Activated CD8-positive, alpha-beta T cell treated with anti-CD3 and anti-CD28 coated beads, Interleukin-2, amount 10 ng/mL, durations not matched to agents 7 days and 5 days (primary cell): ENCODE measurements at places on chromosomes 6 and 20. TPM values are rescaled to one million over a fixed set of nuclear protein-coding genes. Genes with fewer than 3 reads are reported as not detected.

Gene MARCKS
- total RNA-seq = 0.05 TPM

Gene MLIP
- total RNA-seq = not detected

Gene PPP1R14C
- total RNA-seq = not detected

Gene MROH8
- 2.8 TPM for total RNA-seq

Gene ECT2L
- not detected for total RNA-seq

Gene HSPA1L
- total RNA-seq = 3.1 TPM

DNA sequence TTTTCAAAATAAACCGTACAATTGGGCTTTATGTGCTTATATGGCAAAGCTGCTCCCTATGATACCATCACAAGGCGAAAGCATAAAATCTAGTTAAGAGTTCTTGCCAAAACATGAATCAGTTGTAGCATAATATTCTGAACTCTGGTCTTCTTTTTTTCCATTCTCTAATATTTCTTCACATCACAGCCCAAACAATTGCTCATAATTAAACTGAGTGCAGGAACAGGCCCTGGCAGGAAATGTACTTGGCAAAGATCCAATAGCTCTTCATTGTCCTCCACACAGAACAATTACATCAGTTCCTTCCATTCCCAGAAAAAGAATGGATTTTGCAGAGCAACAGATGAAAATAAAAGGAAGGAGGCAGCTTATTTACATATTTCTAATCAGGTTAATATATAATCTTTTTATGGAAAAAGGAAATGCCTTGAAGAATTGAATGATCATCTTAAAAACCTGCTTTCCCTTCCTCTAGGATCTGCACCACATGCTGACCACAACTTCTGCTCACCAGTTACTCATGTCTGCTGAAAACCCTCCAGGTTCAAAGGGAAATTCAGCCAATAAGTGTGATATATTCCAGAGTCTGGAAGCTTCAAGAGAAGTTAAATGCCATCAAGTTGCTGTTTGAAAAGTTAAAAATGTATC, 123.3 kb upstream of the COL21A1 start:
- no peak for DNase-seq

DNA sequence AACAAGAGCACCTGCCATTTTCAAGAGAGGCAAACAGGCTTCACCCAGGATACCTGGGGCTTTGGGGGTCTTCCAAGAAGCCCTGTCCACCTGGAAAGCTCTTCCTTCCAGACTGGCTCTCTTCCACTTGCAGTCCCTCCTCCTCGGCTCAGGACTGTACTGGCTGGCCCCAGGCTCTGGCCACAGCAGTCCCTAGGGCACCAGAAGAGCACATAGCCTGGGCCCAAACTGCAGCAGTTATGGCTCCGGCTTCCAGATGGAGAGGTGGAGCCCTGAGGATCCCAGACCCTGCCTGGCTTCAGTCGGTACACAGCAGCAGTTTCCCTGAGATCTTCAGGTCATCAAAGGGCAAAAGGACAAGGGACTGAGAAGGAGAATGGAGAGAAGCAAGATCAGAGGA, 1.6 kb upstream of the SLC35B2 start:
- no peak for DNase-seq

DNA sequence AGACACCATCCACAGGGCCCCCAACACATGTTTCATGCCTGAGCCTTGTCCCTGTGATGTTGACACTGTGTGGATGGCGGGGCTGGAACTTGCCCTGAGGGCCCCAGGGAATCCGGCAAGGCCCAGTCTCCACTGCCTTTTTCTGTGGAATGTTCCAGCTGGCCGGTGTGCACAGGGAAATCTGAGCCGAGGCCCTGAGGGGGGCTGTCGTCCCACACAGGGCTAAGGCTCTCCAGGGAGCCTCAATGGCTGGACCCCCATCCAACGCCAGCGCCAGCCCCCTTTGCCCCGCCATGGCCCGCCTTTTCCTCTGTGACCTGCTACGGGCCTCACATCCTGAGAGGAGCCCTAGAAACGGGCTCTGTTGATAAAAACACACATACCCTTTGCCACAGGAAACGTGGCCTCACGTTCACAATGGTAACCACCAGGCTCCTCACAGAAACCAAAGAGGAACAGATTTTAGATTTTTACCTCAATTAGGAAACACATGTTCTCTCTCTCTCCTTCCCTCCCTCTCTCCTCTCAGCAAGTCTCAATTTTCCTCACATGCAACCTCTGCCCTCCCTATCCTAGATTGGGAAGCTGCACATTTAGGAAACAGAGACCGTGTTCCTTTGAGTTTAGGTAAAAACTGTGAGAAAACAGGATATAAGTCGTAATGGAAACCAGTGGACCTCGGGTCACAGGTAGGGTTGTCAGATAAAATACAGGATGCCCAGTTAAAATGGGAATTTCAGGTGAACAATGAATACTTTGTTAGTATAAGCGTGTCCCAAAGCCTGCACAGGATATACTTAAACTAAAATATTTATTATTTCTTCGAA, 13.7 kb upstream of the ZNF831 start:
- DNase-seq = peak; percentile 91

DNA sequence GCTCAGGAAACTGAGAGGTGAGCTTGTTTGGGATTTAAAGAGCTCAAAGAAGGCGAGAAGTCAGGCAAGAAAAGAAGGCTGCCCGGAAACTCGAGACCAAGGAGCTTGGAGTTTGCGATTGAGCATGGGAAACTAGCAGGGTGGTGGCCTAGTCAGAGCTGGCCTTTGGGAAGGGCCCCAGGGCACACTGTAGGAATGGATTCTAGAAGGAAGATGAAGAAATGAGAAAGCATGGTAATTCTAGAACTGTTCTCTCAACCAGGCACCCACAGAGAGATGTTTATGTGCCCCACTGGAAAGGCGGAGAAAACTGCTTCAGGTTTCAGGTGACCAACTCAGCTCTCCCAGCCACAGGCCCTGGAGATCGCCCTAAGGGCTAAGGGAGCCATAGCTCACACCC, 126.2 kb downstream of the FOXO3 start:
- no peak for DNase-seq

DNA sequence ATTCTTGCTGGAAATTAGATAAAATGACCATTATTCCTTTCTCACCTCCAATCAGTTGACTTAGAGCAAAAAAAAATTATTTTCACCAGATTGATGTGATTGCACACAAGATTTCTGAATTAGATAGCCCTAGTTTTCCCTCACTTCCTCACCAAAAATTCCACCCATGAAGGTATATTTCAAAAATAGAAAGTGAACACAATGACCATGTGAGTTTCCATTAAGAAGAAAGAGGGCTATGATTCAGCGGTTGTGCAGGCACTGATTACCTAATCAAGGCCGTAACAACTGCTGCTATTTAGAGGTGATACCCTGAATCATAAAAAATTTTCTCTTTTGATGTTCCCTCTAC, 19.5 kb upstream of the RALGAPA2 start:
- no peak for DNase-seq

DNA sequence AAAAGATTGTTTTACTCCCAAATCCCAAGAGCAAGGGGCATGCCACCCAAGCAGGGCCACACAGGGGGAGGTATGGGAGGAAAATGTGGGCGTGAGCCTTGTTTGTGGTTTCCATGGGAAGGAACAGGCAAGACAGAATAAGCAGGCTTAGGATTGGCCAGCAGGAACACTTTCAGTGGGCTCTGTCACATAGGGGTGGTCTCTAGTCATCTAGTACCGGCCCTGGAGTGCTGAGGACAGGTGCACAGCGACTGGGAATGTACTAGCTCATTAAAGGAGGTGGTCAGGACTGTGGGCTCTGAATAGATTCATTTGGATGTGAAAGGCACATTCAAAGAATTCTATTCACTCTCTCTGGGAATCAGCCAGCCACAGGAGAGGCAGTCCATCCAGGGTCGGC, 175.6 kb downstream of the TBC1D7 start:
- DNase-seq = no peak

- no peak for DNase-seq
Measured at GRCh38 chr6:30600451-30600961, 16.5 kb downstream of the PPP1R10 start.

DNA sequence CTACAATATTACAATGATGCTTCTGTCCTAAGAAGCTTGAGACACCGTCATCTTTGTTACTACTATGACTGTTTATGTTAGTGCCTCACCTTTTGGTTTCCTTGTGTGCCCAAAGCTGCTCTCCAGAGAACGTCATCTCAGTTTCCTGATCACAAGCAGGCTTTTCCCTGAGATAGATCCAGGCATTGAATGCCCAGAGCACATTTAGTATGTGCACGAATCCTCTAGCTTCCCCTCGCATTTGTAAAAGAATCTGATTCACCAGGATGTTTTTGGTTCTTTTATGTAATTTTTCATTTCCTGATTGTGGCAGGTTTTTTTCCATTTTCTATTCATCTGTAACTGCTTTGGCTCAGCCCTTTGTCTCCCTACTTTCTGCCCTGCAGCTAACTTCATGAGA, 100.2 kb upstream of the TMEM181 start:
- no peak for DNase-seq

GRCh38 chr6:108435391-108435790, 125.3 kb upstream of the FOXO3 start:
- DNase-seq = no peak
